ENCODE measurements at places on chromosomes 13 and 19.

DNA sequence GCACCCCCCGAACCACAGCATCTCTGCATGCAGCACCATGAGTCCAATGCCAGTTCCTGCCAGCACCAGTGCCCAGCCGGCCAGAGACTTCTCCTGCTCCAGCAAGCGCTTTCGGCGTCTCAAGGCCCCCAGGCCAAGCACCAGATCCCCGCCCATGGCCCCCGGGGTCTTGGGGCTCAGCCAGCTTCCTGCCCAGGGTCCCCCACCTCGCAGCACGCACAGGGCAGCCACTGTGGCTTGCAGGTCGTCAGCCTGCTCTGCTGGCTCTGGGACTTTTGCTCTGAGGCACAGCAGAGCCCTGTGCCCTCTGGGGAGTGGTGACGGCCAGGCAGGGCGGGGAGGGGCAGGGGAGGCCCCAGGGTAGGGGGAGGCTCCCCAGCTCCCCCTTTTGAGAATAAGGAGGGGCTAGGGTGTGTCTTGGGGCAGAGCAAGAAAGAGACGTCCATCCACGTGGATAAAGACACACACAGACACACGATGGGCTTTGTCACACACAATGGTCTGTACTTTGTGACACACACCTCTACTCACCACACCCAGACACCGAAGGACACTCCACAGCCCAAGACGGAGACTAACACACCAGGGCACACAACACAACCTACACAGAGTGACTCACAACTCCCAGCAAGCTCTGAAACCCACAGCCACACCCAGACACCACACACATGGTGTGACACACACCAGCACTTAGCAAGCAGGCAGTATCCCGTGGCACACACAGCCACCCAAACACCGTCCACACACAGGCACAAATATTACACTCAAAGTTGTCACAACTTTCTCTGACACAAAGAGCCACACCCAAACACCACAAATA is at the start of gene KCNN4:
Gene KCNN4 (minus strand): TSS at position 268 of the 820 bp plus-strand sequence. CDS start 112 bp downstream, at position 156.
- peak; percentile 79 for DNase-seq

DNA sequence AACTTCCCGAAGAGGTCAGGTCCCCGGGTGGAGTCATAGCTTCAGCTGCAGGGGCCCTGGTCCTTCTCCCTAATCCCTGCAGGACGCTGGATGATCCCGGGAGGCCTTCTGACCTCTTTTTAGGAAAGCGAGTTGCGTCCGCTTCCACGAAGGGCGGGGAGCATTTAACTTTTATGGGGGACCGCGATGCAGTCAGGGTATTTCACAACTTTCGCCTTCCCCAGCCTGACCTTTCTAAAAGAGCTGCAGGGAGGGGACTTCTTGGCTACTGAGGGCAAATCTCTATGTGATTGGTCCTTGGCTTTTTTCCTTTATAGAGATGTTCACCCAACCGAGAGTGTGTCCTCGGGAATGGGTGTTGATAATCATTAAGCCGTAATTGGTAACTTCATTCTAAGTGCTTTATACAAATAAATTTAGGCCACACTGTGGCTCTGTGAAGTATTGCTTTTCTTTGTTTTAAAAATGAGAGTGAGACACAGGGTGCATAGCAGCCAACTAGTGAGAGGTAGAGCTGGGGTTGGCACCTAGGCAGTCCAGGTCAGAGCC is 778 bp downstream of the ZNF230 start:
- peak; percentile 25 for DNase-seq

- peak; percentile 73 for DNase-seq
Measured at GRCh38 chr13:79936368-79937136, 404.4 kb downstream of the SPRY2 start.

GRCh38 chr19:44582581-44583265 is 30.6 kb upstream of the IGSF23 start:
- no peak for DNase-seq

GRCh38 chr13:37475966-37476365 is 122.6 kb downstream of the POSTN start:
- DNase-seq, result no peak

DNA sequence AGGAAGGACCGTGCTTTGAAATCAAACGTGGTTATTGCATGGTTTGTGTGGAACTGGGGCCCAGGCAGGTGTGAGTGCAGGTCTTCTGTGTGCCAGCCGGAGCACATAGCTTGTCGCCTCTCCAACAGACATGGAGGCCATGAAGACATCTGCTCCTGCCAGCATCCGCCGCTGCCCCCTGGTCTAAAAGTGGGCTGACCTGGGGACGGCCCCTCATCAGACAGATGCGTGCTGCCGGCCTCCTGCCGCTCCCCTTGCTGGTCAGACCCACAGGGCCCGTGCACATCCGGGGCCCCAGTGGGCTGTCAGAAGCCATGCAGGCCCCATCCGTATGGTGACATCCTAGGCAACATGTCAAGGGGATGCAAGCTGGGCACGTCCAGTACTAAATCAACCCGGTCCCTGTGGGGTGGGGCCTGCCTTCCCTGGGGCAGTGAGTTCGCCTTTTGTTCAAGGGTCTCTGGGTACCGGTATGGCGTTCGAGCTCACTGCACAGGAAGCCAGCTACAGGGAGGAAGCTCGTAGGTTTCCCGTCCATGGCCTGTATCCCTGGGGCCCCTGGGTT is 88.0 kb upstream of the MCF2L start:
- no peak for DNase-seq

DNA sequence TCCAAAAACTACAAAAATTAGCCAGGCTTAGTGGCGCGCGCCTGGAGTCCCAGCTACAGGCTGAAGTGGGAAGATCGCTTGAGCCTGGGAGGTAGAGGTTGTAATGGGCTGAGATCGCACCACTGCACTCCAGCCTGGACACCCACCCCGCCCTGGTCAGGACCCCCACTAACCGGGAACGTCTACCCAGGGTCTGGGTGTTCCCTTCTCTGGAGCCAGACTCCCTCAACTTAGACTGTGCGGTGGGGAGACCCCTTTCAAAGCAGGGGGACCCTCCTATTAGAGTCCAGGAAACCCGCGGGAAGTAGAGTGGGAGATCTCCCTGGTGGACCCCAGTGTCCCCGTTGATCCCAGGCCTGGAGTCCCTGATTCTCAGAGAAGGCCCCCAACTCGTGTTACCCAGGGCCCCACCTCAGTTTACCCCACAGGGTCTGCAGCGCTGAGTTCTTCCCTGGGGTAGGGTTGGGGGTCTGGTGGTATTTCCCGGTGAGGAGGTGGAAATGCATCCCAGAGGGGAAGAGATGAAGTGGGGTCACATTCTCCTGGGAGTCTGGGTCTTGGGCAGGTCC is 6.1 kb upstream of the ARRDC2 start:
- no peak for DNase-seq

DNA sequence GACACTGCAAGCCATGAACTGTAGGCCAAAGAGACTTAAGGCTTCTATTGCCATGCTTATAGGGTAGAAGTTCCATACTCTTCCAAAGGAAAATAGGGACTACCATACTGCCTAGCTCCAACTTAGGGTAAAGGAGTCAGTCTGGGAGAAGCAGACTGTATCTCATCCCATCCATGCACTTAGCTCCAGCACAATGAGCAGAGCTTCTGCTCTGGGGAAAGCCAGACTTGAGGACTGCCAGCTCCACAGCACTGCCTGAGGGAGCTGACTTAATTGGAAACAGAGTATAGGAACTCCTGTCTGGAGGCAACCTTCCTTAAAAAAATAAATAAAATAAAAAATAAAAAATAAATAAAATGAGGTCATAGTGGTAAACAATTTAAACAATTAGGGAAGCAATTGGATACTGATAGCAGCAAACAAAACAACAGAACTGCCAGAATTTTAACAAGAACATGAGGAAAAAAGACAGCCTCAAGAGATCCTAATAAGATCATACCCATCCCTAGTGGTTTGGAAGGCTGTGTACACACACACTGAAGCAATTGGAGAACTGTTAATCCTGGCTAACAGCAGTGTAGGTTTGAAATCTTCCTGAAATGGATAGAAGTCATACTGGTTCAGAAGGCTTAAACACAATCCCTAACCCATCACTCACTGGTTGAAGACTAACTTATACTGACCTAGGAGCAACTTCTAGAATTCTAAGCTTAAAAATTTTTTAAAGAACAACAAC is 550.1 kb downstream of the TBC1D4 start:
- DNase-seq, result no peak

DNA sequence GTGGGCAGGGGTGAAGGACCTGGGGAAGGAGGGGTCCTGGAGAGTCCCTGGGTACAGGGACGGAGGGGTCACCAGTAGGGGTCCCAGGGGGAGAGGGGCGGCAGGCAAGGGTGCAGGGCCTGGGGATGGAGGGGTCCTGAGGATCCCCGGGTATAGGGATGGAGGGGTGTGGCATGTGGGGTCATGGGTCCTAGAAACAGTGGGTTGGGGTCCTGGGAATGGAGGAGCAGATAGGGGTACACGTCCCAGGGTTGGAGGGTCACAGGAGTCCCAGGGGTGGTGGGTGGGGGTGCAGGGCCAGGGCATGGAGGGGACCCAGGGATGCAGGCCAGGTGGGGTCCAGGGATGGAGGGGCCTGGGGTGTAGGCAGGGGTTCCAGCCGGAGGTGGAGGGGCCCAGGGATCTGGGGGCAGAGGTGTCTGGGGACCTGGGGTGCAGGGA is 1.4 kb downstream of the BTBD2 start:
- DNase-seq, result no peak

DNA sequence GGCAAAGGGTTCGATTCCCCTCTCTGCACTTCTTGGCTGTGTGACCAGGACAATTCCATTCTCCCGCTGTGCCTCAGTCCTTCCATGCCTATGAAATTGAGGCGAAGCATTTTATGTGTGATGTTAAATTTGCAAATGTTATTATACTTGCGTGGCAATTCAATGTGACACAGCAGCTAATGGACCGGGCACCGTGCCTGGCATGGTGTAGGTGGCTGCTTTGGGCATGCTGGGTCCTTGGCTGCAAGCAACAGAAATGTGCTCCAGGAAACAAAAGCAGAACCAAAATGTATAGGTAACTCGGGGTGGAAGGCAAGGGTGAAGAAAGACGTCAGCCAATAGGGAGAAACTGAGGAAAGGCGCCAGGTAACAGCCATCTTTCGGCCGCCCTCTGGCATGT is 37.1 kb downstream of the TINCR start:
- DNase-seq, result no peak

- DNase-seq, result peak; percentile 95
Measured at GRCh38 chr13:112587764-112588489, at the start of gene TUBGCP3. TUBGCP3 (minus strand) TSS chr13:112588153; CDS start chr13:112587980, 173 bp downstream.

GRCh38 chr19:57434386-57435061 is 601 bp upstream of the ZNF749 start:
- DNase-seq, result peak; percentile 12

- no peak for DNase-seq
Measured at GRCh38 chr13:40611004-40611403, 55.4 kb downstream of the FOXO1 start.

DNA sequence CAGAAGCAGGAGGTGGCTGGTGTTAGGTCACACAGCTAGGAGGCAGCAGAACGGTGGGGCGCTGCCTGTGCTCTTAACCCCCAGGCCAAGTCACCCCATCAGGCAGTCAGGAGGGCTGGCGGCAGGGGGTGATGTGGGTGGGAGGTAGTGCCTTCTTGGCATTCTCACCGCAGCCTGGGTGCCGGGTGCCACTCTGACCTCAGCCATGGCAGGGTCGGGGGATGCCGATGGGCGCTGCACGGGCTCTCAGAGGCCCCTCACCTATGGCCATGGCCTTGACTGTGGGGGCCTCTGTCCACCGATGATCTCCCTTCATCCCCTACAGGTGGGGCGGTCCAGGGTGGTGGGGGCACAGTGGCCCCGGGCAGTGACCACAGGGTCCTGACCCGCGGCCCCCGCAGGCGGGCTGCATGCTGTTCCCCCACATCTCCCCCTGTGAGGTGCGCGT is 5.6 kb downstream of the PTOV1 start:
- no peak for DNase-seq

GRCh38 chr13:77113496-77113895 is 86.5 kb upstream of the FBXL3 start:
- DNase-seq, result no peak

GRCh38 chr13:112034231-112034630 is 32.7 kb upstream of the SOX1 start:
- DNase-seq, result no peak

DNA sequence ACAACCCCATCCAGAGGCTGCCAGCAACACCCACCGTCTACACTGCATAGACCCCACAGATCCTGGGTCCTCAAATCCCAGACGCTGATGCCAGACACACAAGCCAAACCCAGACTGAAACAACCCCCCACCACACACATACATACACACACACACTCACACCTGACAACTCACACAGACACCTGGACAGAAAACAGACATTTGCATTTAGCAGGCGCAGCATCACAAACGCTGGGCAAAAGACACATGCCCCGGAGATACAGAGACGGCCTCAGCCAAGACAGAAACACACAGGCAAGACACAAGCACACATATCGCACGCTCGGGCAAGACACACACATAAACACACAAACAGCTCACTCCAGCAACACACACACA is 1.3 kb downstream of the BBC3 start:
- DNase-seq, result no peak

- no peak for DNase-seq
Measured at GRCh38 chr19:45881909-45882528, 3.9 kb downstream of the IRF2BP1 start.

GRCh38 chr13:79604752-79605151 is 123.8 kb downstream of the NDFIP2 start:
- no peak for DNase-seq

DNA sequence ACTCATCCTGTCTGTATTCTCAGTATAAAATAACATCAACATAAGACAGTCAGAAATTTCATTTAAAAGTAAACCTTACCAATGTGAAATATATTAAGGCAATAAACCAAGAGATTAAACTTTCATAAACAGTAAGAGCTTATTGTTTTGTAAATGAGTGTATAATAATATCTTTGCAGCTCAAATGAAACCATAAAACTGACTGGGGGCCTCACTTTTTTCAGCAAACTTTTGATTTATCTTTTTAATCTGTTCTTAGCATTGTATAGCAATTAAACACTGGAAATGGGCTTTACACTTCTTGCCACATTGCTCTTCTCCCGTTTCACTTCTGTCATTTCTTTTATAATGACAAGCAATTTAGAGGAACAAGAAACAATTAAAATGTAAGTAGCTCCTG is 580.3 kb downstream of the GPC6 start:
- no peak for DNase-seq

- no peak for DNase-seq
Measured at GRCh38 chr19:14149509-14149994, 13.2 kb upstream of the ASF1B start.
